ENCODE measurements at places on chromosomes 16 and 17. TPM values are rescaled to one million over a fixed set of nuclear protein-coding genes. Genes with fewer than 3 reads are reported as not detected.

The KRT32 gene
- total RNA-seq, result not detected

GRCh38 chr17:46167267-46167666, 26.0 kb downstream of the KANSL1 start:
- no peak for DNase-seq

DNA sequence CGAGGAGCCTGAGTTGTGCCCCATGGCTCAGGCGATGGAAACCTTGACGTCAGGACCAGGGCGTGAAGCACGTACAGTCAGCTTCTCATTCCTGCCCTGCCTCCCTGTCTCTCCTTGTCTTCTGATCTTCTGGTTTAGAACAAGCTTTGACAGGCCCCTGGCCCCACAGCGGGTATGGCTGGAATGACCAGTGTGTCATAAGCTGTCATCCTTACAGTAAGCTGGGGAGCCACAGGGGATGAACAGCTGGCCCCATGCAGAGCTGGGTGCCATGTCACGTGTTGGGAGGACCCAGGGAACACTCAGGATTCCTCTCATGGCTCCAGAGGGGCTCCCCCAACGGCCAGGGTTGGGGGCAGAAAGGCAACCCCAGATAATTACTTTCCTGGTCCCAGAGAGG, 157.6 kb upstream of the PLCG2 start:
- no peak for DNase-seq

DNA sequence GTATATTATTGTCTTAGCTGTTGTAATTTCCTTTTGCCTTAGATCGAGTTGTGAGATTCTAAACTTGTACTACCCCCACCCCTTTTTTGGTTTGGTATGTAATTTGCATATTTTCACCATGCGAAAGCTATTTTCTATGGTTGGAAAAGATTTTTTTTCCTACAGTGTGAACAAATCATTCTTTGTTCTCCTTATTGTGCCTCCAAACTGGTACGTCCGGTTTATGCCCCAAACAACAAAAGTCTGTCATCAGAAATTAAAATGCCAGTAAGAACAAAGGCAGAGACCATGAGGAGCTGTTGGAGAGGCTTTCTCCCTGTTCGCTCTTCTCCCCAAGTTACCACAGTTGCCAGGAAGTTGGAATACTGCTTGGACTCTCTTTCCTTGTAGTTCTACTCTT, 66.1 kb downstream of the BCAS3 start:
- peak; percentile 43 for DNase-seq

All from IMR-90 (cell line).